ENCODE measurements at places on chromosomes 4 and X.

- no peak for DNase-seq
These were observed 5.5 kb upstream of the IRAK1 start for GRCh38 chrX:154025230-154025629.

DNA sequence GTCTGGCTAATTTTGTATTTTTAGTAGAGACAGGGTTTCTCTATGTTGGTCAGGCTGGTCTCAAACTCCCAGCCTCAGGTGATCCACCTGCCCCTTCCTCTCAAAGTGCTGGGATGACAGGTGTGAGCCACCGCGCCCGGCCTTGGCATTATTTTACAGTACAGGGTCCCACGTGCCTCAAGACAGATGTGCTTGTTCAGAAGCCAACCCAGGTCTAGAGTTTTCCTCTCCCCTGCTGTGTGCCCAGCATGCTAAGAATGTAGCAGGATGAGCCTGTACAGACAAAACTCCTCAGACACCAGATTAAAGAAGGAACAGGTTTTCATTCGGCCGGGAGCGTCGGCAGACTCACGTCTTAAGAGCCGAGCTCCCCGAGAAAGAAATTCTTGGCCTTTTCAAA lies 42.2 kb downstream of the CRLF2 start:
- no peak for DNase-seq

DNA sequence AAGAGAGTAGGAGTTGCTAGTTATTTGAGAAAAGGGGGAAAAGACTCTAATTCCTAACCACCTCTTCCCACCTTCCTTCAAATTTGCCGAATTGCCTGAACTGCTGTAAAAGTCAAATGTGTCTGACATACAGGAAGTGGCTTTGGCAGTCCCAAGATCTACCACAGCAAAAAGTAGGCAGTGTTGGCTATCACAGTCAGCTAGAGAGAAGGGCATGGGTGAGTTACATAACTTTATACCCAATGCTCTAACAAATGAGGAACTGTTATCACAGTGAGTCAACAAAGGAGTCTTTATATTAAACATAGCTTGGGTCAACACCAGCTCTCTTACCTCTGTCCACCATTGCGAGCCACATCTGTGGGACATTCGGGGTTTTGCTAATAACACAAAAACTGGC lies 2.4 kb upstream of the MBNL3 start:
- DNase-seq = peak; percentile 41

DNA sequence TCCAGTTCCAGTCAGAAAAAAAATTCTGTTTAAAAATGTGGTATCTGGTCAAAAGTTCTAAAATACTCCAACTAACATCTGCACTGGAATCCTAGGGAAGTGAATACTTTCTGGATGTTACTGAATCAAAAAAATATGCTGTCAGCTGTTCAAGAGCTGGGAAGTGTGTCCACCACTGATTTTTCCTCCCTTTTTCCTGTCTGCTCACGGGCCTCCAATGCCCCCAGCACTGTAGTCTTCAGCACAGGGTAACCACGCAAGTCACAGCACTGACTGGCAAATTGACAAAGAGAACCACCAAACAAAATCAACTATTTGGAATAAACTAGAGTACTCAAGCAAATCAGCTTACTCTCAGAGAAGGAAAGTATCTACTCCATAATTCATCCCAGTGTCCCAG lies 9.9 kb downstream of the VEGFC start:
- DNase-seq = no peak

DNA sequence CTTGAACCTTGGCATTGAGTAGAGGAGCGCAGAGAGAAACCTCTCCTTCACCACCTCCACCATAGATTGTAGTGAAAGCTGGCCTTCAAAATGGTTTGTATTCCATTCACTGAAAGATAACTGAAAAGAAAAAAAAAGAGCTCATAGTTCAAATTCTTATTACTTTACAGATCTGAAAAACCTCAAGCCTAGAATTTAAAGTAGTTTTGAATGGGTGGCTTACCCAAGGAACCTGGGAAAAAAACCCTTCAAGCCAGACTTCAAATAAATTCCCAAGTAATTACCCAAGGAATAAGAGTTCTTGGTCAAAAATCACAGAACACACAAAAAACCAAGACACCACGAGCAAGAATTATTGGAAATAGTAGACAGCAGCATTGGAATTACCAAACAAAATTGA lies 83.6 kb upstream of the TMEM33 start:
- DNase-seq = no peak

GRCh38 chr4:142126890-142127497 lies 490.6 kb downstream of the IL15 start:
- DNase-seq = peak; percentile 6

- DNase-seq = no peak
These were observed 32.0 kb downstream of the LAS1L start for GRCh38 chrX:65502618-65503017.

GRCh38 chr4:83046693-83047473 lies 11.9 kb downstream of the COPS4 start:
- DNase-seq = no peak

- no peak for DNase-seq
These were observed 71.0 kb upstream of the MXD4 start for GRCh38 chr4:2332976-2333319.

GRCh38 chrX:56728752-56729151 lies 291 bp upstream of the NBDY start:
- no peak for DNase-seq

GRCh38 chrX:103674531-103675454 lies 11.7 kb downstream of the MORF4L2 start:
- no peak for DNase-seq

GRCh38 chrX:100381619-100382018 lies 28.5 kb downstream of the PCDH19 start:
- DNase-seq = no peak

GRCh38 chr4:106627051-106627450 lies 258.5 kb upstream of the GIMD1 start:
- DNase-seq = no peak

DNA sequence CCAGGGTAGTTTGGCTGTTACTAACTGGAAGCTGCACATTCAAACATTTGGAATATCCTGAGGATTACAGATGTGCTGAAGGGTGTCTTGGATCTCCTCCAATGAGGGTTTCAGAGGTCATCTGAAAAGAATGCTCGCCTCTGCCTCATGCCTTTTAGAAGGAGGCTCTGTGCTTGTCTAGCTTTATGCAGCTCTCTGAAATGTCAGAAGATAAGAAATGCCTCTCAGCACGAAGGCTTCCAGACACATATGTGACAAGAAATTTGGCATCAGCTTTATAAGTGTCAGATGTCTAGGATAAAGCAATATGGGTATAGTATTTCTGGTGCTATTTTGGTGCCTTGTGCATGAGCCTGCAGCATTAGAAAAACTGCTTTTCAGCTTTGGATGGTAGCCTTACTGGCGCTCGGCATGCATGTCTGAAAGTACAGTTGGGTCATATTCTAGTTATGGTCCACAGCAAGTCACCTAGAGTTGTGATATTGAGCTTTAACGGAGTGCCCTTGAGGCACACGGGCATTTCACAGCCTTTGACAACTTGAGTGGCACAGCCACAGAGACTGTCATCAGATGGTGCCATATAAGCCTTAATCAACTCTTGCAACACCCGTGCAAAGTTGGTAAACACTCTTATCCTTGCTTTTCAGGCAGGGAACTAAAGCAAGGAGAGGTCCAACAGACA lies 70.8 kb upstream of the PGRMC2 start:
- no peak for DNase-seq

GRCh38 chrX:25226151-25226550 lies 210.4 kb upstream of the ARX start:
- DNase-seq = no peak

GRCh38 chr4:129950217-129950616 lies 854.3 kb downstream of the C4orf33 start:
- DNase-seq = no peak

DNA sequence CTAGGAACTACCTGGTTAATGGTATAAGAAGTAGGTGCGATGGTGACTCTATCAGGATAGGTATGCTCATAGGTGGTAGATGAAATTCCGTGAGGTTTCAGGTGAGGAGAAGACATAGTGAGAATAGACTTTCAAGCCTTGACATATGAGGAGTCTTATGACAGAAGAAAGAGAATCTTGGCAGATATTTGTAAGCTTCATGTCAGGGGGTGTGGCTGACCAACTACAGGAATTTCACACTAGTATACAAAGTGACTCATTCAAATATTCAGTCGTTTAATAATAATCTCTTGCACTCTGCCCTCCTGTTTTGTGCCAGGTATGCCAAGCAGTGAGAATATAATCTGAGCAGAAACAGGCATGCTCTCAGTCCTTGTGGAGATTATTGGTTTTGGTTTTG lies 22.8 kb downstream of the PACRGL start:
- no peak for DNase-seq

- no peak for DNase-seq
These were observed 15.2 kb upstream of the GTPBP6 start for GRCh38 chrX:333611-334311.

DNA sequence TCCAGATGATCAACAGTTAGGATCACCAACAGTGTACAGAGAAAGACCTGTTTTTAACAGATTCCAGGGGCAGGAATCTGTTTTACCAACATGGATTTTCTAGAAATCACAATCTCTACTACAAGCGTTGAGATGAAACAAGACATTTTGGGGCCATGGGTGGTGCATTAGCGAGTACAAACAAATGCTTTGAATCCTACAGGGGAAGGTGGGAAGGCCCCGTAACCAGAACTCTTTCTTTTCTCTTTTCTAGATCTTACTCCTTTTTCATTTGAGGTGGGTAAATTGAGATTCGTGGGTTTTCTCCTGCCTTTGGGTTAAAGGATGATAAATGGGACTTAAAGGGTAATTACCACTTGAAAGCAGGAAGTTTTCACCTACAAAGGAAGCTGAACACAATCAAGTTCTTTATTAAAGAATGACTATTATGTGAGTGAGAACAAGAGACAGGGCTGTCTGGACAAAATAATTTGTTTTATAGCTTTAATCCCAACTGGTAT lies 189.9 kb upstream of the ANXA3 start:
- no peak for DNase-seq

DNA sequence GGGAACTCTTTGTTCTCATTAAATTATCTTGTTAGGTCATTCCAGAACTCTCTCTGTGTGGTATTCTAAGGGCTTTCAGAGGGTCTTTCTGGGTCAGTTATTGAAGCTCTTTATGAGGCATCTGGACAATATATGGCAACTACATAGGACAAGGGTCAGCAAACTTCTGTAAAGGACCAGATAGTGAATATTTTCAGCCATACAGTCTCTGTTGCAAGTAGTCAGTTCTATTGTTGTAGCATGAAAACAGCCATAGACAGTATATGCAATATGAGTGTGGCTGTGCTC lies 35.1 kb downstream of the HADH start:
- DNase-seq = no peak

DNA sequence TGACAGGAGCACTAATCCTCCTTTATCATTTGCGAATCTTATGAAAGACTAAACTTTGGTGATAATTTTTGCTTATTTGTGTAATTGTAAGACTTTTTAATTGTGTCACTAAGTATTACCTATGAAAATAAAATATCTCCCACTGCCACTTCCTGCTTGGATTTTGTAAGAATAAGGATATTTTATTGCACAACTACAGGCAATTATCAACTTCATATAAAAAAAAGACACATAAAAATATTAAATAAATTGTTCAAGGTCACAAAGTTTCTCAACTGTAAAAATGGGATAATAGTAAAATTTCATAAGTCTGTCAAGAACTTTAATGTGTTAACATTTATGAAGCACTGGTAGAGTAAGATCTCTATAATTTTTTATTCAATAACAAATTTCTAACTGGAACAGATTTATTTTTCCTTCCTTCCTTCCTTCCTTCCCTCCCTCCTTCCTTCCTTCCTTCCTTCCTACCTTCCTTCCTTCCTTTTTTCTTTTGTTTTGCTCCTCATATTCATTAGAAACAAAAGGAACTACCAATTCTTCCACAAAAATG lies 527.6 kb upstream of the FAM47C start:
- no peak for DNase-seq

GRCh38 chrX:136159611-136160025 lies 12.3 kb downstream of the FHL1 start:
- DNase-seq = no peak

DNA sequence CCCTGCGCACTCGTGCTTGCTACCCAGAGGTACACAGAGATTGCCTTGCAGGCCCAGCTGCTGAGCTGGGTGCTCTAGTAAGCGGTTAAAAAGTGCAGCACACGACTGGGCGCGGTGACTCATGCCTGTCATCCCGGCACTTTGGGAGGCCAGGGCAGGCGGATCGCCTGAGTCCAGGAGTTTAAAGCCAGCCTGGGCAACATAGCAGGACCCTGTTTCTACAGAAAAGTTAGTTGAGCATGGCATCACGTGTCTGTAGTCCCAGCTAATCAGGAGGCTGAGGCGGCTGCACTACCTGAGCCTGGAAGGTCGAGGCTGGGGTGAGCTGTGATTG lies 5.5 kb downstream of the UVSSA start:
- no peak for DNase-seq

DNA sequence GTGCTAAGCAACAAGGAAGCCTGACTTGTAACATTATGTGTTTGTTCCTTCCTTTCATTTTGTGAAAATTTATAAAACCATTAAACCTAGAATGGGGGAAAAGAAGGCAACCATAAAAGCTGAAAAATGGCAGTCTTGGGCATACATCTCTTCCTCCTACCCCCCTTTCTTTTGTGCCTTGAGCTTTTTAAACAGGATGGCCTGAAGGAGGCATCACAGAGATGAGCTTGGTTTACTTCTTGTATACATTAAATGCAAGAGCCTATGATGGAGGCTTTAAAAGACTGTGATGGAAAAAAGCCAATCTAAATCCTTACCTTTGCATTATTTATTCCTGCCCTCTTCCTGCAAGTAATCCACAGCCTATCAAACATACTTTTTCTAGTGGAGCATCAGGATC lies 36.2 kb upstream of the ADH7 start:
- DNase-seq = no peak

DNA sequence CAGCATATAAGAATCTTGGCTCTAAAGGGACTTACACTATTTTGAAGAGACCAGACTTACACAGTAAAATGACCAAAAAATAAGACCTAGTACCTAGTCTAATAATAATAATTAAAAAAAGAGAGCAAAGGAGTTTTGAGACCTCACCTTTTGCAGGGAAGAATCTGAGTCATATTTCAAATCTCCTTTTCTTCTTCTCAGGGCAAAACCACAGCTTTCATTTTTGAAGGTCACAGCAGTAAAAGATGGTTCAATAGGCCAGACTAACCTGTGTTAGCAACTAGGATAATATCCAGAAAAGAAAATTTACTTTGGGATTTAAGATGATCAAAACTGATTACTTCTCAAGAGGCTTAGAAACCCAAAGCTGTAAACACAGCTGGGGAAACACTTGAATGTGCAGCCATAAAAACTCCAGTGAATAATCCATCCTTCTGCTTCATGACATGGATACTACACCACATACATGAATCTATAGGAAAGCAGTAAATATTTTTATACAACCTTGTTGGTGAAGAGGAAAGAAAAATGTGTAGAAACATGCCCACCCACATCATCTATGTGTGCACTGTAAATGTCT lies 25.9 kb upstream of the LNX1 start:
- no peak for DNase-seq

GRCh38 chrX:107429090-107429489 lies 20.4 kb upstream of the FRMPD3 start:
- DNase-seq = no peak

GRCh38 chr4:141376769-141377168 lies 156.1 kb downstream of the ZNF330 start:
- DNase-seq = no peak
